Small intestine (tissue), 16 donors: ENCODE measurements at places on chromosomes 4 and X. TPM values are rescaled to one million over a fixed set of nuclear protein-coding genes. Genes with fewer than 3 reads are reported as not detected.
A peak's percentile ranks its signal among the peaks of the same experiment; 100 is the strongest.

DNA sequence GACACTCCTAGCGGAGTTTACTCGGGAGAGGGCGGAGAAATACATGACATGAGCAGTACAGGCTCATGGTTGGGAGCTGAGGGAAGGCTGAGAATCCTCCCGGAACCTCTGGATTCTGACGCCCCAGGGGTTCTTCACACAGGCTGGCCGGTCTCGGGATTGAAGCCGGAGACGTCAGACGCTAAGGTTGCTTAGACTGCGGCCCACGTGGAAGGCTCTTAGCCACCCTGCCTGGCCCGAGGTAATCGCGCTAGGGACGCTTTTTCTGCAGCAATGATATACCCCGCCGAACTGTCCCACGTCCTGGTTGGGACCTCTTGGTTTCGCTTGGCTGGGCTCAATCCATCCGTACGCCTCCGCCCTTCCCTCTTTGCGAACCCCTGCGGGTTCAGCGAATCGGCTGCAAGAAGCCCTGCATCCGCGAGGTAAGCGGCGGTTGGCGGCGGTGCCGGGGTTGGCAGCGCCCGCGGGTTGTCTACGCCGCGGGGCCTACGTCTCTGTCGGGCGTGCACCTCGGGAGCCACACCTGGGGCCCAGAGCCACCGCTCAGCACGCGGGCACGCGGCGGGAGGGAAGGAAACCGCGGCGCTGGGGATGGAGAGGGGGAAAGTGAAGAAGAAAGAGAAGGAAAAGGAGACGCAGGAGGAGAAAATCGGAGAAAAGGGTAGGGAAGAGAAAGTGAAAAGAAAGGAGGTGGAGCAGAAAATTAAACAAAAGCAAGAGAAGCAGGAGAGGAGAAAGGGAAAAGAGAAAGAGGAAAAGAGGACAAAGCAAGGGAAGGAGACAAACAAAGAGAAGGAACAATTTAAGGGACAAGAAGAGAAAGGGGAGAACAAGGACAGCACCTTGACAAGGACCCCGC is at the start of gene ARL9:
Gene ARL9, plus strand, starts transcription at position 523 of the 862 bp plus-strand sequence. Its CDS starts 72 bp downstream, at position 595.
- peak within 1 kb of the TSS; percentile 14 for H3K4me3 ChIP-seq
- peaks cover 9% of the 10 kb centered on the region for H3K4me1 ChIP-seq
- no peaks in the 10 kb centered on the region for H3K27me3 ChIP-seq

Gene SYN1
- 0.27 TPM for polyA plus RNA-seq

Gene GAGE13
- not detected for polyA plus RNA-seq

Gene XAGE1A
- not detected for polyA plus RNA-seq

- H3K4me1 ChIP-seq = no peaks in the 10 kb centered on the region
- no peak overlapping the region for H3K4me3 ChIP-seq
- no peak for DNase-seq
- H3K27me3 ChIP-seq = no peaks in the 10 kb centered on the region
- no peaks in the 10 kb centered on the region for H3K36me3 ChIP-seq
- no peak overlapping the region for H3K27ac ChIP-seq
Observed at GRCh38 chrX:102978594-102978993, 41.5 kb downstream of the RAB40AL start.

DNA sequence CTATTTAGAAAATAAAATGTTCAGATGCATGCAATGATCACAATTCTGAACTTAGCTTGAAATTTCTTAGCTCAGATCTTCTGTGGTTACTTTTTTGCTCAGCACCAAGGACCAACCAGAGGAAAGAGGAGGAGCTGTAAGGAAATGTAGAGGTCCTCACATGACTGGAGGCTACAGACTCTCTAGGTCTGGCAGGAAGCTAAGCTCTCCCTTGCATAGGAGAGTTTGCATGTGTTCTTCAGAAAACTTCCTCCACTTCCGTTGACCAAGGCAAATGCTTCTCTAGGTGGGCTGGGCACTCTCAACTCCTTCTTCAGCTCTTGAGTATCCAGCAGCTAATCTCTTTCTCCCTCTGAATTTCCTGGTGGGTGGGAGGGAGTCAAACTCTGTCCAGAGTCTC is 119.6 kb downstream of the BTC start:
- DNase-seq = no peak
- no peak overlapping the region for H3K27ac ChIP-seq
- no peak overlapping the region for H3K4me3 ChIP-seq
- no peaks in the 10 kb centered on the region for H3K27me3 ChIP-seq
- no peaks in the 10 kb centered on the region for H3K36me3 ChIP-seq

DNA sequence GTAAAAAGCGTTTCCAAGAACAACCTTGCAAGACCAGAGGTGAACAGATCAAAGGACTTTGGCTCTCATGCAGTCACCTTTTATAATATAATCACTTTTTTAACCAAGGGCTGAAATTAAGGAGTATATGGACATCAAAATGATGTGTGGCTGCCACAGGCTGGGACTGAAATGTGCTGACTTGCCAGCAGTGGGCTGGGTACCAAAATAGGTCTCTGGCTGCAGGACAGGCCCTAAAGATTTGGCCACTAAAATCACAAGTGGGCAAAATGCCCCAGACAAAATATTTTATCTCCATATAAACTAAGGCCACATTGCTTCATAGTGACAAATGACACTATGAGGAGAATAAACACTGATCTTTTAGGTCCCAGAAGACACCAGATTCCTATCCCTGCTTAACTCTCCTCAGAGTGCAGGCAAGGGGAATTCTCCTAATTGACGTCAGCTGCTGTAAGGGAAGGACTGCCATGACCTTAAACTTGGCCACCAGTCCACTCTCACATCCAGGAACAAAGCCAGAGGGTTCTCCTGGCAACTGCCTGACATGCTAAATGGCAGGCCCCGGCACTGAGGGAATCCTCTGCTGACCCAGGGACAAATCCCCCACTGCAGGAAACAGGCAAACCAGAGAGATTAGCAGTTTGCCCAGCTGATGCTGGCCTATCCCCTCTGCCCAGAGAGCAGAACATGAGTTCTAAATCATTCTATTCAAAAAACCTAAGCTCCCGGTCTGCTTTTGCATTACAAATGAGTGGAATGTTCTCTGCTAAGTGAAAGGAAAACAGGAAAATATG is 155.8 kb downstream of the PPP3CA start:
- H3K27ac ChIP-seq = no peak overlapping the region
- H3K27me3 ChIP-seq = no peaks in the 10 kb centered on the region
- no peak overlapping the region for H3K4me3 ChIP-seq

GRCh38 chr4:130233377-130234047 is 1137.6 kb downstream of the C4orf33 start:
- peak; percentile 26 for DNase-seq
- no peaks in the 10 kb centered on the region for H3K27me3 ChIP-seq
- H3K36me3 ChIP-seq = no peaks in the 10 kb centered on the region
- H3K4me3 ChIP-seq = no peak overlapping the region

- no peaks in the 10 kb centered on the region for H3K27me3 ChIP-seq
- no peak overlapping the region for H3K27ac ChIP-seq
- no peaks in the 10 kb centered on the region for H3K4me1 ChIP-seq
- H3K4me3 ChIP-seq = no peak overlapping the region
- H3K36me3 ChIP-seq = no peaks in the 10 kb centered on the region
Observed at GRCh38 chr4:120266602-120267001, 200.0 kb upstream of the MAD2L1 start.

Gene VAMP7
- polyA plus RNA-seq = 37.3 TPM

Gene GPC4
- 10.3 TPM for polyA plus RNA-seq

GRCh38 chr4:143351774-143352451 is 15.2 kb downstream of the GAB1 start:
- peaks cover 23% of the 10 kb centered on the region for H3K4me1 ChIP-seq
- DNase-seq = peak; percentile 55
- no peaks in the 10 kb centered on the region for H3K27me3 ChIP-seq
- peak overlapping the region; percentile 26 for H3K27ac ChIP-seq
- H3K36me3 ChIP-seq = no peaks in the 10 kb centered on the region

DNA sequence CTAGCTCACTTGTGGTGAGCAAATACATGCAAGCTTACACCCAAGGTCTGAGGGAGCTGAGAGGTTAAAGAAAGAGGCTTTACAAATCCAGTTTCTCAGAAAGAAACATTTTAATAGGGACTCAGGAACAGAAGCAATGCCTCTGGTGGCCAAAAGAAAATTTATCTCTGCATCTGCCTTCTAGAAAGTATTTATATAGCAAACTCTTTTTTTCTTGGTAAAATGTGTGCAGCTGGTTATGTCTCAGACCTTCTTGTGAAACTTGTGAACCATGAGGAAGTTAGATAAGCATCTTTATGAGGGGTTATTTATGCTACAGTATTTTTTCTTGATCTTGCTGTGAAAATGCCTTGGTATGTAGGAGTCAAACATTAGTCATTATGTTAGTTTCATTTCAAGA is 48.5 kb upstream of the CYSLTR1 start:
- no peaks in the 10 kb centered on the region for H3K4me1 ChIP-seq
- H3K4me3 ChIP-seq = no peak overlapping the region
- H3K27me3 ChIP-seq = no peaks in the 10 kb centered on the region
- H3K36me3 ChIP-seq = no peaks in the 10 kb centered on the region

- no peaks in the 10 kb centered on the region for H3K27me3 ChIP-seq
- peaks cover 4% of the 10 kb centered on the region for H3K36me3 ChIP-seq
- no peak overlapping the region for H3K4me3 ChIP-seq
- H3K4me1 ChIP-seq = peaks cover 25% of the 10 kb centered on the region
- peak overlapping the region; percentile 15 for H3K27ac ChIP-seq
Observed at GRCh38 chr4:81166458-81167160, 48.4 kb downstream of the PRKG2 start.

- H3K4me1 ChIP-seq = peaks cover 2% of the 10 kb centered on the region
- no peak overlapping the region for H3K4me3 ChIP-seq
- H3K27ac ChIP-seq = no peak overlapping the region
- no peaks in the 10 kb centered on the region for H3K36me3 ChIP-seq
- no peaks in the 10 kb centered on the region for H3K27me3 ChIP-seq
- DNase-seq = no peak
Observed at GRCh38 chr4:86033171-86033570, 326.7 kb downstream of the MAPK10 start.

Gene POF1B
- polyA plus RNA-seq = 31.8 TPM

DNA sequence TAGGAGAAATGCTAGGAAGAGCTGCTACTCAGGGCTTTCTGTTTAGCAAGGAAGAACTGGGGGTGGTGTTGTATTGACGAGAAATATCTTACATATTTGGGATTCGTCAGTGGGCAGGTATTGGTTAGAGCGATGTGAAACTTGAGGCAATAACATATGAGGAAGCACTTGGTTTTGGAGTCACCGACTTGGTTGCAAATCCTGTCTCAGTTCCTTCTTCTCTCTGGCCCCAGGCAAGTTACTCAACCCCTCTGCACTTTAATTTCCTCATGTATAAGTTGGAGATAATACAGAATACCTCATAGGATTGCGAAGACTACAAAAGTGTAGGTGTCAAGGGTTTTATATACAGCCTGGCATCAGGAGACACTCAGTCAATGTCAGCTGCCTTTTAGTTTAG is 34.1 kb downstream of the GPAT3 start:
- no peak for DNase-seq
- H3K27ac ChIP-seq = no peak overlapping the region
- no peaks in the 10 kb centered on the region for H3K27me3 ChIP-seq

DNA sequence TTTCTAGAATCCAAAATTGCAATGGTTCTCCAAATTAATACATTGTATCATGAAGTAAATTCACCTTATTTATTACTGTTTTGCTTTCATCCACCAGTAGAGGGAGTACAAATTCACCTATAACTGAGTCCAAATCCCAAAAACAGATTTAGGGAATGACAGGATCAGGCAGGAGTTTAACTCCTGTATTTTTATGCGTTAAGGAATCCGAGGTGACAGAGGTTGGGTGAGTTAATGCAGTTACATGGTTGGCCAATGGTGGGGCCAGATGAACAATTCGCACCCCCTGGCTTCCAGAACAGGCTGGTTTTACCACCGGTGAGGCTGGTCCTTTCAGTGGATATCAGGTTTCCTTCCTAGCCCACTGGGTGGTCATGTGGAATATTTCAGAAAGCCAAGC is 82.4 kb downstream of the MTNR1A start:
- no peaks in the 10 kb centered on the region for H3K36me3 ChIP-seq
- H3K4me3 ChIP-seq = no peak overlapping the region
- DNase-seq = peak; percentile 10
- H3K27ac ChIP-seq = no peak overlapping the region
- no peaks in the 10 kb centered on the region for H3K27me3 ChIP-seq
- H3K4me1 ChIP-seq = no peaks in the 10 kb centered on the region

- no peak overlapping the region for H3K27ac ChIP-seq
- H3K36me3 ChIP-seq = no peaks in the 10 kb centered on the region
- H3K4me1 ChIP-seq = no peaks in the 10 kb centered on the region
- no peak for DNase-seq
Observed at GRCh38 chr4:141486375-141486997, 149.9 kb upstream of the IL15 start.

DNA sequence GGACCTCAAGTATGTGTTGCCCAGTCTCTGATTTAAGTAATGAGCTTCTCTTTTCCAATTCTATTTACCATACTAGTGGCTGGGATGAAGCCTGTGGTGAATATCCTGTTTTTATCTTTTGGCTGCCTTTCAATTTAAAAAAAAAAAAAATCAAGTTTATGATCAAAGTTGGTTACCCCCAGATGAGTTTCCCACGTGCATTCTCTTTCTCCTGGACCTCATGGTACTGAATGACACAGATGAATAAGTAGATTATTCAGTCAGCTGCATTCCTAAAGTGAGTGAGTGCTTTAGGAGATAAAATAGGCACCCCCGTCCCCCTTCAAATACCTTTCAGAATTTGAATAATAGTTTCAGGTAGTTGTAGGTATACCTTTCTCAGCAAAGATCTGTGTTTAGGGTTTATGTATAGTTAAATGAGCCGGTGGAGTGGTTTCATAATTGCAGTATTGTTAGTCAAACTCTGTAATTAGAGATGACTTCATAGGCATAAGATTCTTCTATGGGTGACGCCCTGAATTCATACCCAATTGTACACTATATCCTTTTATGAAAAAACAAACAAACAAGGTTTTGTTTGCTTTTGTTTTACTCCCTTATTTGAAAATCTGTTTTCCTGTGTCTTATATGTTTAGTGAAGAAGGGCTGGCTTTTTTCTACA is 41.9 kb downstream of the PLS3 start:
- H3K27me3 ChIP-seq = no peaks in the 10 kb centered on the region
- DNase-seq = no peak
- no peaks in the 10 kb centered on the region for H3K36me3 ChIP-seq
- H3K4me1 ChIP-seq = no peaks in the 10 kb centered on the region
- H3K27ac ChIP-seq = no peak overlapping the region
- no peak overlapping the region for H3K4me3 ChIP-seq
